ENCODE measurements at places on chromosomes 3 and 15.

- DNase-seq: no peak
Measured at GRCh38 chr3:2908693-2909351, 201.4 kb downstream of the IL5RA start.

- no peak for DNase-seq
Measured at GRCh38 chr15:64903326-64903950, 8.3 kb upstream of the ANKDD1A start.

DNA sequence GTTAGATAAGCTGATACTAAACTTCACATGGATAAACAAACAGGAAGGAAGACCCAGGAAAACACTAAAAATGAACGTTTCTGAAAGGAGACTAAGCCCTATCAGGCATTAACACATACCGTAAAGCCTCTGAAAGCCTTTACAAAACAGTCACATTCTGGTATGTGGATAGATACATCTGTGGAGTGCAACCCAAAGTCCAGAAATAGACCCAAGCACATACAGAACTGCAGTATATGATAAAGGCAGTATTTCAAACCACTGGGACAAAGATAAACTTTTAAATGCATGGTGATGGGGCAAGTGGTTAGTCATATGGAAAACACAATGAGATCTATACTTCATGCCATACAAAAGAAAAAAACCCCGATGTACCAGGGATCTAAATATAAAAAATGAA lies 26.0 kb downstream of the DCBLD2 start:
- DNase-seq: no peak

- no peak for DNase-seq
Measured at GRCh38 chr3:40464339-40465110, 7.4 kb downstream of the RPL14 start.

- DNase-seq: no peak
Measured at GRCh38 chr15:93041159-93041547, 47.9 kb downstream of the RGMA start.

DNA sequence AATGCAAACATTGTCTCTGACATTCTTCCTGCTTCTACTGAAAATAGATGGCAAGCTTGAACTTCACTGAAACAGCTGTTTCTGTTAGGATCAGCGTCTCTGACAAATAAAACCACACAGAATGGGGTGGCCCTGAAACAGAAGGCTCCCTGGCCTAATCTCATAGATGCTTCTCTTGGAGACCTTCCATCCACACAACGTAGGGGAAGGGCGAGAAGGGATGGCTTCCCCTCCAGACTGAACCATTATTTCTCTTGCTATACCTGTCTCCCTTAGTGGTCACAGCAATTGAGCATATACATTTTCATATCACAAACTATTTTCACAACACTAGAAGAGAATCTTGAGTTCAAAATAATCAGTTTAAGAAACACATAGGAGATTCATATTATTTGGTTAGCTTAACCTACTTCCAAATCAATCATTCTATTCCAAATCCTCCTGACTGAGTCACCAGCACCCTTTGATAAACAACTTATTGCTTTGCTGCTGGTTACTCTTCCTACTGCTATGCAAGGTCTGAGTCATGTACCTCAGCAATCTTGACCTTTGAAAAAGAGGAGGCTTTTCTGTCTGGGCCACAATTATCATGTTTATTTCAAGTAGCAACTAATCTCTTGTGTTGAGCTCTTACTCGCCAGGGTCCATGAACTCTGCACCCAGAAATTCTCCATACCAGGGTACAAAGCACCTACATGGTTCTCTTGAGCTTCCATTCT lies 45.5 kb downstream of the CBLB start:
- no peak for DNase-seq

DNA sequence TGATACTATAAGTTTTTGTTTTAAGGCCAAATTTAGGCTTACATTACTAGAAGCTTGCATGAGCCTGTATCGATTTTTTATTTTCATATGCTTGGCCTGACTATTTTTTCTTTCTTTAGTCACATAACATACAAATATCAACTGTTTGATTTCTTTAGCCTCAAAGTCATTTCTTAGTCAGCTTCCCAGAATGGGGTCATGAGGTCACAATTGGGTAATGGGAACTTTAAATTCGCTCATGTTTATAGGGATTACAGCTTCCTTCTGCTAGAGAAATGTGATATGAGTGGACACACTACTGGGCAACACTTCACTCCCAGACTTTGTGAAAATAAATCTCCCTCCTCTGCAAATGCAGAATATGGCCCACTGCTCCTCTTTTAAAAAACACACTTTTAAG lies 9.1 kb upstream of the TIPARP start:
- no peak for DNase-seq

DNA sequence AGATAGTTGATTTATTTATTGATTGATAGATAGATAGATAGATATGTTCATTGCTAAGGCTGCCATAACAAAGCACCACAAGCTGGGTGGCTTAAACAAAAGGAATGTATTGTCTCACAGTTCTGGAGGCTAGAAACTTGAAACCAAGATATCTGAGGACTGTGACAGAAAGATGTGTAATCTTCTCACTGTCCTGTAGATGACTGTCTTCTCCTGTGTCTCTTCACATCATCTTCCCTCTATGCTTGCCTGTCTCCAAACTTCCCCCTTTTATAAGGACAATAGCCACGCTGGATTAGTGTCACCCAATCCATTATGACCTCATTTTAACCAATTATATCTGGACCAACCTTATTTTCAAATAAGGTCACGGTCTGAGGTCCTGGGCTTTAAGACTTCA lies 40.9 kb downstream of the GNB4 start:
- no peak for DNase-seq

DNA sequence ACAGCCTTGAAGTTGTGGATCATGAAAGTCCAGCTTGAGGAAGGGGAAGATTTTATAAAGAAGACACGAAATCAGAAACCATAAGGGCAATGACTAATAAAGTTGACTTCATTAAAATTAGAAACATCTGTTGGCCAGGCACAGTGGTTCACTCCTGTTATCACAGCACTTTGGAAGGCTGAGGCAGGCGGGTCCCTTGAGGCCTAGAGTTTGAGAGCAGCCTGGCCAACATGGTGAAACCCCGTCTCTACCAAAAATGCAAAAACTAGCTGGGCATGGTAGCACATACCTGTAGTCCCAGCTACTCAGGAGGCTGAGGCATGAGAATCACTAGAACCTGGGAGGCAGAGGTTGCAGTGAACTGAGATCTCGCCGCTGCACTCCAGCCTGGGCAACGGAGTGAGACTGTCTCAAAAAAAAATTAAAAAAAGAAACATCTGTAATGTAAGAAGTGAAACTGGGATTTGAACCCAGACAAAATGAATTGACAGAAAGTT lies 7.9 kb upstream of the UBXN7 start:
- no peak for DNase-seq

Data from stimulated activated naive CD4-positive, alpha-beta T cell treated with Interleukin-2 at 50 U/mL for 16 hours (primary cell).